ENCODE measurements at places on chromosomes 6 and 20.

DNA sequence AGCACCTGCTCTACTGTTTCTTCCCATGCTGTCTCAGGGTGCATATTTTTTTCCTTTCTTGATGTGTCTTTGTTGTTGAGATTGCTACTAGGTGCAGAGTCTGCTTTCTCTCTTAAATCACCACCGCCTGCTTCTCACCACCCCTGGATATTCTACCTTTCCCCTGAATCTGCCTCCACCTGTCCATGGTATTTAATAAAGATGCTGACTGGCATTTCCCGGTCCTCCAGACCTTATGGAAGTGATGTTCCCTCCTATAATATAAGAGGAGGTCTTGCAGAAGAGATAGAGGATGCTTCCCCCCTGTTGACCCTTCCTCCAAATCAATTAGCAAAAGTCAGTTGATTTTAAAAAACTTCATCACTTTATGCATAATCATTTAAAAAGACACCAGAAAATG lies 107.9 kb upstream of the IYD start:
- DNase-seq: no peak

GRCh38 chr20:48467622-48468021 lies 360.2 kb downstream of the PREX1 start:
- DNase-seq: peak; percentile 44

GRCh38 chr6:123804014-123804786 lies 535 bp downstream of the NKAIN2 start:
- DNase-seq: peak; percentile 25

- DNase-seq: no peak
These were observed 404.3 kb downstream of the CDH26 start for GRCh38 chr20:60362531-60362930.

DNA sequence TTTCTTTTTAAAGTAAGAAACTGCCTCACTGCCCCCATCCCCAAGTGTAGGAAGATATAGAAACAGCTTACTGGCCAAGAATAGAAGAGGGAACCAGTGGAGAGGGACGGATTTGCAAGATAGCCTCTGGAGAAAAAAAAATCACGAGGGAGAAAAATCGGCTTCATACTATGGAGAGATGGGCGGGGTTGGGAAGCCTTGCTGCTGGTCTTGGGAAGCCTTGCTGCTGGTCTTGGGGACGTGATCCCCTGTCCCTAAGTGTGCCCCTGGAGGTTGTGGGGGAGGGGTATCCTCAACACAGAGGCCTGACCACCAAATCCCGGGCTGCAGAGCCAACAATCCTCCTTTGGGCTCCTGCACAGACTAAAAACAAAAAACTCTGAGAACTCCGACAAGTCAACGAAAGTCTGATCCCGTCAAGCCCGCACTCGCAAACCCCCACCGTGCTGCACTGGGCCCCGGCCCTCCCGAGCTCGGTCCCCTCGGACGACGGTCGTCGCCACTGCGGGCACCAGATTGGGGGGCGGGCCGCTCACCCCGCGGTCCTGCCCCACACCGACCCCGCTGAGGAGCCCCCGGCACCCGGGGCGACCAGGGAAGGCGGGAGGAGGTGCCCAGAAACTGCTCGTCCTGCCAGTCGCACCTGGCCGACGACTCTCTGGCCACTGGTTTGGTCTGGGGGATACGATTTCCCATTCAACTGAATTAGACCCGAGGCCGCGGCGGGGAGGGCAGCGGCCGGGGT lies 750 bp downstream of the MAP7 start:
- DNase-seq: peak; percentile 11

Data from activated CD4-positive, alpha-beta T cell treated with anti-CD3 and anti-CD28 coated beads for 36 hours (primary cell).